Neural progenitor cell (in vitro differentiated cells): ENCODE measurements at places on chromosomes 2 and 18. TPM values are rescaled to one million over a fixed set of nuclear protein-coding genes. Genes with fewer than 3 reads are reported as not detected.
A peak's percentile ranks its signal among the peaks of the same experiment; 100 is the strongest.

DNA sequence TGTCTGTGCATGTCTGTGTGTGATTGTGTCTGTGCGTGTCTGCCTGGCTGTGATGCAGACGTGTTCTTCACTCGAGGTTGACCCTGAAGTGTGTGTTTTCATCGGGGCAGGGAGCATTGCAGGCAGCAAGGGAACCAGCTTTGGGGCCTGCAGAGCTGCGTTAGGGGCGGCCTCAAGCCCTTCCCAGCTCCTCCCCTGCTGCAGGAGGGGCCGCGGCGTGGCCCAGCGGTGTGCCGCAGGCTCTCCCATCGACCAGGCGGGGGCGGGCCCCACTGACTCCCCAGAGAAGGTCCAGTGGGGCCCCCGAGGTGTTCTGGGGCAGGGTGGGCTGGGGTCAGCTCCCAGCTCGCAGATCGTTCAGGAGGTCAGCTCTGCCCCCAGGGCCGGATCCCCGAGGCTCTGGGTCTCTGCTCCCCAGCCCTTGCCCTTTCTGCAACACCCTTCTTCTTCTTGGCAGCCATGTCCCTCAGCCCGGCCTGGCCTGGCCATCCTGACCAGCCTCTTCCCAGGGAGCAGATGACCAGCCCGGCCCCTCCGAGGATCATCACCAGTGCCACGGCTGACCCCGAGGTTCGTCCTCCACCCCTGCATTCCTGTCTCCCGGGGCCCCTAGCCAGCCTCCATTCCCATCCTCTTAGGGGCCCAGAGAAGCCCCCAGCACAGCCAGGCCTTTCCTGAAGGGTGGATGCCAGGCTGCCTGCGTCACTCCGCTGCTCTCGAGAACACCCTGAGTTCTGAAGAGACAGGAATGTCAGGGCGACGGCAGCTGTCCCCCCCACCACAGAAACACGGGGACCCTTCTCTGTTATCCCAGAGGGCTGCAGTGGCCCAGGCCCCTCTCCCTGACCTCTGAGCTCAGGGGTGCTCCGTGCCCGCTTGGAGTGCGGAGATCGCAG is 11.1 kb upstream of the KLHL30 start:
- H3K27me3 ChIP-seq = no peaks in the 10 kb centered on the region
- no peaks in the 10 kb centered on the region for H3K36me3 ChIP-seq
- peak; percentile 37 for DNase-seq
- no peak overlapping the region for H3K4me3 ChIP-seq
- H3K27ac ChIP-seq = no peak overlapping the region

DNA sequence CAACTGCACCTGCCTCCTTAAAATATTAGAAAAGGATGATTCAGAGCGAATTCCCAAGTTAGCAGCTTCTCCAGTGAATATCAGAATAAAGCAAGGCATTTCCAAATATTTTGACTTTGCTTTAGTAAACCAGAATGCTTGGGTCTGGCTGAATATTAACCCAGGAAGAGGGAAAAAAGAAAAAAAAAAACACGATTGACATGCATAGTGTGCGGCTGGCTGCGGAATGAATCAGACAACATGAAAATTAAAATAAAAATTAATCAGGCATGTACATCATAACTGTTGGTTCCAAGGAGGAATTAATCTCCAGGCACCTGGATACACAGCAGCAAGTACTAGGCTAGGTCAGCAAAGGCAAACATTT is 105.8 kb upstream of the NCKAP5 start:
- H3K27me3 ChIP-seq = no peaks in the 10 kb centered on the region
- H3K4me1 ChIP-seq = peaks cover 32% of the 10 kb centered on the region
- no peaks in the 10 kb centered on the region for H3K36me3 ChIP-seq
- no peak overlapping the region for H3K27ac ChIP-seq
- DNase-seq = no peak

- no peaks in the 10 kb centered on the region for H3K36me3 ChIP-seq
- no peak overlapping the region for H3K4me3 ChIP-seq
- no peak overlapping the region for H3K27ac ChIP-seq
- H3K4me1 ChIP-seq = peaks cover 7% of the 10 kb centered on the region
- H3K27me3 ChIP-seq = no peaks in the 10 kb centered on the region
Observed at GRCh38 chr2:166960702-166961270, 72.5 kb downstream of the XIRP2 start.

- H3K4me1 ChIP-seq = no peaks in the 10 kb centered on the region
- H3K4me3 ChIP-seq = no peak overlapping the region
- DNase-seq = no peak
- no peaks in the 10 kb centered on the region for H3K27me3 ChIP-seq
- H3K27ac ChIP-seq = no peak overlapping the region
Observed at GRCh38 chr2:158774681-158775080, 20.4 kb upstream of the DAPL1 start.

TLX2 gene
- not detected in 2 replicates for total RNA-seq

TYMS gene
- 60.3 and 86.9 TPM in 2 replicates for total RNA-seq

DNA sequence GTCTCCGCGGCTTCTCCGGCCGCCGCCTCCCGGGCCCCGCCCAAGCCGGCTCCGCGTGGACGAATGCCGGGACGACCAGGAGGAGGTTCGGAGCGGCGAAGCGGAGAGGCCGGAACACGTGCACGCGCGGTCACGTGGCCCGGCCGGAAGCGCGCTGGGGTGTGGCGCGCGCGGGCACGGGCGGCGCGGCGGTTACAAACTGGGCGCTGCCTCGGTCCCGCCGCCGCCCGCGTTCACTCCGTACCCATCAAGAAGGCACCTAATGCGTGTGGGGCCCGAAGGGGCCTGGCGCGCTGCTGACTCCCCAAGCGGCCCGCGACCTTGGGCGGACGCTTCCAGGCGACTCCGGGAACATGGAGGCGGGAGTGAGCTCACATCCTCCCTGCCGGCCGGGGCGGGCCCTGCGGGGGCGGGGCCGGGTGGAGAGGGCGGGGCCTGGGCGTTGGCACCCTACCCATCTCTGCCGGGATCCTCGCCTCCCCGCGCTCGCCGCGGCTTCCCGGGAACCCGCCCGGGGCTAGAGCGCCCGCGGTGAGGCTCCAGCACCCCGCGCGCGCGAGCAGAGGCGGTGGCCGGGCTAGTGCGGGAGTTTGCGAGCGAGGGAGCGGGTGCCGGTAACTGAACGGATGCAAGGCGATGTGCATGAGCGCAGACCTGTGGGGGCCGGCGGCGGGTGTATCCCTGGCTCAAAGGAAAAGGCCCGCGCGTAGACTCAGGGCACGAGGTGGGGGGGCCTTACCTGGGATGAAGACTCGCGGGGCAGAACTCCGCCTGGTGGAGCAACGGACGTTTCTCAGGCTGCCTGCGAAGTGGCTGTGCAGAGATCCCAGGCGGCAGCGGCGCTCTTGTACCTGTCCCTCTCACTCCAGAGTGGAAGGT is at the start of gene TMEM185B:
TSS of gene TMEM185B (minus strand) at position 367 of the 879 bp plus-strand sequence. CDS start 424 bp downstream, outside the sequence.
- H3K4me3 ChIP-seq = peak within 1 kb of the TSS; percentile 52
- H3K27ac ChIP-seq = no peak within 1 kb of the TSS
- H3K4me1 ChIP-seq = peaks cover 6% of the 10 kb centered on the region
- no peaks in the 10 kb centered on the region for H3K36me3 ChIP-seq
- DNase-seq = peak; percentile 85

PROM2 gene
- 0.95 and 2.4 TPM in 2 replicates for total RNA-seq

DNA sequence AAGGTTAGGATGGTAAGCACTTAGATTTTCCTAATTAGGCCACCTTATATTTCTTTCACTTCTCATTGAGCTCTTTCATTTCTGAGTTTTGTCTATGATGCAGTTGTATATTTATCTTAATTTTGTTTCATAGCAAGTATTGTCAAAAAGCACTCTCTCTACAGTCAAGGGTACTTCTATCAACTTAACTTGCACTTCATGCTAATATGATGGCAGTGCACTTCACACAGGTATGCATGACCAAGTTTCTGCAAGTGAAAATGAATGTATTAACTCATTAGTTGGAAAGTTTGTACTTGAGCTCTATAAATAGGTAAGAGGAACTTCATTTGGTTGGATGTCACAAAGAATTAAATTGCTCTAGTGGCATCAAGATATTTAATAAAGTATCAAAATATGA is 51.5 kb upstream of the CDH19 start:
- no peak overlapping the region for H3K4me3 ChIP-seq
- H3K27me3 ChIP-seq = no peaks in the 10 kb centered on the region
- DNase-seq = no peak
- H3K4me1 ChIP-seq = no peaks in the 10 kb centered on the region
- H3K36me3 ChIP-seq = no peaks in the 10 kb centered on the region

DNA sequence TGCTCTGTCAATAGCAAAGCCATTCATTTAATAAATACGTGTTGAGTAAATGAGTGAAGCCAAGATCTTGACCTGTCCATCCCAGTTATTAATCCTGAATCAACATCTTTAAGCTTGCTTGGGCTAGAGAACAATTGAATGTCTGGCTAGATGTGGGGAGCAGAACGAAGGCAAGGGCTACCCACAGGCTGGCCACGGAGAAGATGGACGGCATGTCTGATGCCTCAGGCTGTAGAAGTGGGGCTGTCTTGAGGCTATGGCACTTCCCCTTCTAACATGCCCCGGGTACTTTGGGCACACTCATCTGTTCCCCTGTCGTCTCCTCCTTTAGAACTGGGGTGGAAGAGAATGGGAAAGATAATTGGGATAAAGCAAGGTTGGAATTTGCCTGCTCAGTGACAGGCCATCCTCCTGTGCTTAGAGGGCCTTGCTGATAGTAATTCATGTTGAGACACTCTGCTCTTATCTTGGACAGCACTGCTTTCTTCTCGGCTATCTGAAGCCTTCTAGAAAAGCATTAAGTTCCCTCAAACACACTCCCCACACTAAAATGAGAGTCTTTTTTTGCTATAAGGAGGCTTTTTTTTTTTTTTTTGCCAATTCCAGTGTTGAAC is 225.7 kb downstream of the MREG start:
- H3K4me3 ChIP-seq = no peak overlapping the region
- H3K36me3 ChIP-seq = no peaks in the 10 kb centered on the region
- DNase-seq = no peak
- no peaks in the 10 kb centered on the region for H3K27me3 ChIP-seq
- peaks cover 8% of the 10 kb centered on the region for H3K4me1 ChIP-seq

DNA sequence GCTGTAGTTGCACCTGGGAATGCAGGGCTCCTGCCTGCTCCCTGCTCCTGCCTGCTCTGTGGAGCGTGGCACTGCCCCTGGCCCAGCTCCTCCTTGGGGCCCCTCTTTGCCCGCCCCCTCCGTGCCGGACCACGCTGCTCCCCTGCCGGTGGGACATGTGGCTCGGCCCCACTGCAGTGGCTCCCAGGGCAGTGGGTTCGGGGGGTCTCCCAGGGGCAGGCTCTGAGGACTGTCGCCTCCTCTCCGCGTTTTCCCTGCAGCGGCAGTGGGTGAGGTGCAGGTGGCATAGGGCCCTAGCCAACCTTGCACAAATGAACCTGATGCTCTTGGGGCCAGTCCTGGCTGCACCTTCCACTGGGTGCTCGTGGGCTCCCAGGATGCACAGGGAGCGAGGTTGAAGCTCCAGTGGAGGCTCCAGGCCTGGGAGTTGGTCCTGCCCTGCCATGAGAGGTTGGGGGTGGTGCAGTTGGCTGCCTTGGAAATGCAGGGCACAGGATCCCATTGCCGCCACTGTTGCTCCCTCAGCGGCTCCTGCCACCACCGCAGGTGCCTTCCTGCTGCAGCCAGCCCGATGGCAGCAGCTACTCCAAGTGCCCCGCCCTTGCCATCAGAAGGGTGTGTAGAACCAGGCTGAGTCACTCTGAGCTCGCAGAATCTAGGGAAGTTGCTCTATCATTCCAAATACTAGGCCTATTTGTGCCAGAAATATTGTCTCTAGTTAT is 313.1 kb upstream of the SYT4 start:
- no peak overlapping the region for H3K27ac ChIP-seq
- DNase-seq = no peak
- no peak overlapping the region for H3K4me3 ChIP-seq

- no peak overlapping the region for H3K4me3 ChIP-seq
- no peaks in the 10 kb centered on the region for H3K27me3 ChIP-seq
Observed at GRCh38 chr2:71778936-71779773, 325.8 kb downstream of the DYSF start.

ZAP70 gene
- total RNA-seq = 0.37 TPM in 1 of 2 replicates, not detected in the other

DNA sequence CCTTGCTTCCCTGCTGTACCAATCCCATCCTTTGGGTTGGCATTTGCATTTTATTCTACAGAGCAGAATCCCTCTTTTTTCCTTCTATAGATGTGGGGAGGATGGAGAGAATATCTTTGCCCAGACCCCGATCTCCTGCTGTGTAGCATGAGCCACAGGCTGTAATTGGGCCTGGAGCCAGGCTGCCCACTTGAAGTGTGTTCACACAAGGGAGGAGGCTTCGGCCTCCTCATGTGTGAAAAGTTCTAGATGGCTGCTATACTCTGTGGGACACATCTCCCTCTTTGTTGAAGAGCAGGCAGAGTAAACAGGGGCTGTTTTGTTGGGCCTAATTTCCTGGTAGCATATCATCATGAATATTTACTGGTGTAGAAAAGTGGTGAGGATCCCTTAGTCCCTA is 126.3 kb downstream of the XRCC5 start:
- DNase-seq = no peak
- no peaks in the 10 kb centered on the region for H3K27me3 ChIP-seq
- H3K36me3 ChIP-seq = no peaks in the 10 kb centered on the region
- H3K4me1 ChIP-seq = no peaks in the 10 kb centered on the region
- no peak overlapping the region for H3K4me3 ChIP-seq

GRCh38 chr2:152577579-152577978 is 139.7 kb downstream of the PRPF40A start:
- no peak overlapping the region for H3K27ac ChIP-seq
- H3K4me1 ChIP-seq = peaks cover 16% of the 10 kb centered on the region
- DNase-seq = no peak
- no peaks in the 10 kb centered on the region for H3K36me3 ChIP-seq
- no peak overlapping the region for H3K4me3 ChIP-seq
- H3K27me3 ChIP-seq = no peaks in the 10 kb centered on the region

DNA sequence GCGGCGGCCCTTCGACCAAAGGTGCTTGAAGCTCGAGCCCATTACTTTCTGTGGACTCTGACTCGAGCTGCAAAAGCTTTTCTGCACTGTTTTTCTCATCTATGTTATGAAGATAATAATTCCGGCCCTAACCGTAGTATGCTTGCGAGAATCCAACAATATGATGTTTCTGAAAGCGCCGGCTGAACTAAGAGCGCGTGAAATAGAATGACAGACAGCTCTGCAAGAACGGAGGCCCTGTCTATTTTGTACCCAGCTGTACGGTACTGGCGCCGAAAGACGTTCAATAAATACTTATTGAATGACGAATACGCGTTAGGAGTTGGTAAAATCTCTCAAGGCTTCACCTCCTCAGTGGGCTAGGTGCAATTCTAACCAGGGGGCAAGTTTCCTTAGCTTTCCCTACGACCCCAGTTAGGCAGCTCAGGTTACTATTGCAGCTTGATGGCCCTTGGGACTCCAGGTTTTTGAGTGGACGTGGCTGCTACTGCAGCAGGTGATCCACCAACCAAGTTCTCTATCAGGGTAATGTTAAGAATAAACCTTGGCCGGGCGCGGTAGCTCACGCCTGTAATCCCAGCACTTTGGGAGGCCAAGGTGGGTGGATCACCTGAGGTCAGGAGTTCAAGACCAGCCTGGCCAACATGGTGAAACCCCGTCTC is 570 bp downstream of the SCRN3 start:
- H3K4me3 ChIP-seq = peak overlapping the region; percentile 69
- peaks cover 9% of the 10 kb centered on the region for H3K4me1 ChIP-seq
- no peaks in the 10 kb centered on the region for H3K27me3 ChIP-seq
- H3K36me3 ChIP-seq = no peaks in the 10 kb centered on the region

ACKR3 gene
- 0.71 and 1.6 TPM in 2 replicates for total RNA-seq

GRCh38 chr2:23627236-23628009 is 242.4 kb downstream of the KLHL29 start:
- peaks cover 17% of the 10 kb centered on the region for H3K4me1 ChIP-seq
- no peaks in the 10 kb centered on the region for H3K27me3 ChIP-seq
- peak; percentile 34 for DNase-seq
- no peaks in the 10 kb centered on the region for H3K36me3 ChIP-seq

- no peak overlapping the region for H3K27ac ChIP-seq
- H3K36me3 ChIP-seq = no peaks in the 10 kb centered on the region
- DNase-seq = no peak
- no peak overlapping the region for H3K4me3 ChIP-seq
- H3K4me1 ChIP-seq = peaks cover 8% of the 10 kb centered on the region
- H3K27me3 ChIP-seq = no peaks in the 10 kb centered on the region
Observed at GRCh38 chr2:218371983-218372350, 10.1 kb upstream of the SLC11A1 start.
